ENCODE measurements at places on chromosomes 7 and 10.

DNA sequence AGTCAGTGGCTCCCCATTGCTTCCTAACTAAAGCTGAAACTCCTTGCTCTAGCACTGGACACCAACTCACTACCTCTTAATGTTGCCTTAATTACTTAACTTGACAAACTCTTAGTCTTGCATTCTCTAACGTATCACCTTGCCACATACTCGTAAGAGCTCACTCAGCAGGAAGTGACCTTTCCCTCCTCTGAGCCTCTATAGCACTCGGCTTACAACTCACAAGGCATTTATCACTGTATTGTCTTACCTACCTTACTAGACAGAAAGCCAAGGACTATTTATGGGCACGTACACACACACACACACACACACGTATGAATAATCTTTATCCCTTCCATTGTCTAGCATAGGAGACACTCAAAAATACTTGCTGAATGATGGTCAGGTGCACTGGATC is 21.2 kb downstream of the CEP41 start:
- no peak for DNase-seq

DNA sequence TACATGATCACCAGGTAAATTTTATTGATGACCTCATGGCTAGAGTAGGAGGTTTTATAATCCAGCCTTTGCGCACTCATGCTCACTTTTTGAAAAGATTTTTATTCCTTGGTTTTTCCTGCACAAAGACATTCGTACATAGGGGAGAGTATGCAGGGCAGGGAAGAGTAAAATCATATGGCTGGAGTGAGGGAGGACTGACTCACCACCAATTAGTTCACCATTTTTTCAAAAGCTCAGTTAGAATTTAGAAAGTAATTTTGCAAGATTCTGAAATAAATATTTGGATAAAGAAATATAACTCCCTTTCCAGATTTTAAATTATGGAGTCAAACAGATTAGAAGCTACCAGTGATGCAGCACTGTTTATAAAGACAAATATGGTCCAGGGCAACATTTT is 111.9 kb downstream of the SEMA3D start:
- DNase-seq = no peak

- DNase-seq = no peak
Observed at GRCh38 chr10:60524541-60524940, 134.9 kb upstream of the ANK3 start.

DNA sequence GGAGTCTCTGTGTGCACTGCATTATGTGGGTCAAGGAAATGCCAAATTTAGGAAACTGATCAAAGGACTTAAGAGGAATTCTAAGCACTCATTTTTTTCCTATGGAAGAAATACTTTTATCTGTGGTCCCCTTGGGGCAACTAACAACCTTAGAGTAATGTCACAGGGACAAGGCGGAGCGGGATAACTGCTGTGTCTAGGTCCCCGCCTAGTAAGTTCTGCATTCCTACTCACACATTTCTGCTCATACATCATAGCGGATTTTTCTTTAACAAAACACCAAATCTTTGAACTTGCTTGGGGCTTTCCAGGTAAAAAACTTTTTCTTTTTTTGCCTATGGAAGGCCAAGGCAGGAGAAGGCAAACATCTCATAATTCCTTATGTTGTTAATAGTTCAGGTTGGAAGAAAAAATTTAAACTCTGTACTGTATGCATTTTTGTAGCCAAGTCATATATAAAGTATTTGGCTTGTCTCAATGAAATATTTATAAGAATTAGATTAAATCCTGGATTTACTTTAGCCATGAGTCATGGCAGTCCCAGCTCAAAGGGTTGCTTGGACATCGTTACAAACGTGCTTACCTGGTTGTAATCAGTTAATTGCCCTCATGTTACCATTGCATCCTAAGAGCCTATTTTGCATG is 285.0 kb downstream of the PHTF2 start:
- no peak for DNase-seq

DNA sequence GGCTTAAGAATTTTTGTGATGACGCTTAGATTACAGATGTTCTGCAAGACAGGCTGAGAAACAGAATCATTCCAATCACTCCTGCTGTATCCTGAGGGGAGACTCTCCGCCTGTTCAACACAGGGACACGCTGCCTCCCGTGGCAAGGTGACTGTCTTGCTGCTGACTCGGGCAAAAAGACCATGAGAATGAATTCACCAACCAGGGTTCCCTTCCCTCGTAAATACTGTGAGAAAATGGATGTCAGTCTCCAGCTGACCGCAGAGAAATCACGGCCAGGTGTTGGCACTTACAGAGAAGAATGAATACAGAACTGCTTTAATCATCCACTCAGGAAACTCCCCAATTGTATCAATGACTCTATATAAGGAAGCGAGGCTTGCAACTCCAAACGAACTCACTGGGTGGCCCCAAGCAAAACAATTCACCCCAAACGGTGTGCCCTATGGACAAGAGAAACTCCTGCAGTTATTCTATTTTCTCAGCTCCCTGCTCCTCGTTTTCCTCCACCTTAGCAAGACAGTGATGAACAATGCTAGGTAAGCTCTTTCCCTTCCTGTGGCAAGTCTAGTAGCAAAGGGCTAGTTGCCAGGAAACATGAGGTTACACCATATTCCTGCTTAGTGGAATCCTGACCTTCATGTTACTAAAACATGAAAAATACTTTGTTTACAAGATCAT is 22.8 kb downstream of the GNA12 start:
- peak; percentile 86 for DNase-seq

Measured in PC-9 (cell line).